ENCODE measurements at places on chromosomes 2 and 18.

GRCh38 chr2:162261032-162261945 lies 18.0 kb upstream of the FAP start:
- DNase-seq: no peak

- DNase-seq: no peak
Observed at GRCh38 chr2:218710334-218710686, 325 bp upstream of the TTLL4 start.

DNA sequence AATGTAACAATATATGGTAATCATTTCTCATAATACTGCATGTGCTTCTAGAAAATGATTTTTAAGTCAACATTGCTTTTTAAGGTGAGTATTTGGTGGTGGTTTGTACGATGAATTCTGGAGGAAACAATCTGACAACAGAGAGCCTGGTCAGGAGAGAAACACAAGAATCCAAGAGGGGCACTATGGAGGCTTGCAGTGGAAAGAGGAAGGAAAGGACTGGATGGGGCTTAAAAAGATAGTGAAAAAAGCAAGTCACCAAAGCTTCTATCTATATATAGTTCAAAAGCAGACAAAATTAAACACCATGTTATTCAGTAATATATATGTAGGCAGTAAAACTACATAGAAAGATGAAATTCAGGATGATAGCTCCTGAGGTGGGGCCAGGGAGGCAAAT lies 109.4 kb upstream of the SERTAD2 start:
- no peak for DNase-seq

- DNase-seq: no peak
Observed at GRCh38 chr2:242030858-242031257, 161.3 kb downstream of the RTP5 start.

DNA sequence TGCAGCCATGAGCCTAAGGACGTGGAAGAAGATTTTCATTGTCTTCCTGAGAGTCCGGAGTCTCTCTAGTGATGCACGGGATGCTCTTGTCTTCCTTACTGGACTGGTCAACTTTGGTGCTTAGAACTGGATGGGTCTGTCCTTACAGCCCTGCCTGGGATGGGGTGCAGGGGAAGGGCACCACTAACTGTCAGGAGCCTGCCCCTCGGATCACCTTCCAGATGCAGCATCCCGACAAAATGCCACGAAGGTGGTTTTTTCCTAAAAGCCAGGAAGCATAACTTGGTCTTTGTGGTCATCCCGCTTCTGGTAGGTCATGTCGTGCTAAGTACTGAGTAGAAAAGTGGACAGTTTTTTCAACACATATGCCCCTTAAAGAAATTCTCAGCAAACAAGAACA lies 207.4 kb upstream of the TWIST2 start:
- DNase-seq: no peak

GRCh38 chr2:195632856-195633572 lies 24.0 kb upstream of the SLC39A10 start:
- no peak for DNase-seq

DNA sequence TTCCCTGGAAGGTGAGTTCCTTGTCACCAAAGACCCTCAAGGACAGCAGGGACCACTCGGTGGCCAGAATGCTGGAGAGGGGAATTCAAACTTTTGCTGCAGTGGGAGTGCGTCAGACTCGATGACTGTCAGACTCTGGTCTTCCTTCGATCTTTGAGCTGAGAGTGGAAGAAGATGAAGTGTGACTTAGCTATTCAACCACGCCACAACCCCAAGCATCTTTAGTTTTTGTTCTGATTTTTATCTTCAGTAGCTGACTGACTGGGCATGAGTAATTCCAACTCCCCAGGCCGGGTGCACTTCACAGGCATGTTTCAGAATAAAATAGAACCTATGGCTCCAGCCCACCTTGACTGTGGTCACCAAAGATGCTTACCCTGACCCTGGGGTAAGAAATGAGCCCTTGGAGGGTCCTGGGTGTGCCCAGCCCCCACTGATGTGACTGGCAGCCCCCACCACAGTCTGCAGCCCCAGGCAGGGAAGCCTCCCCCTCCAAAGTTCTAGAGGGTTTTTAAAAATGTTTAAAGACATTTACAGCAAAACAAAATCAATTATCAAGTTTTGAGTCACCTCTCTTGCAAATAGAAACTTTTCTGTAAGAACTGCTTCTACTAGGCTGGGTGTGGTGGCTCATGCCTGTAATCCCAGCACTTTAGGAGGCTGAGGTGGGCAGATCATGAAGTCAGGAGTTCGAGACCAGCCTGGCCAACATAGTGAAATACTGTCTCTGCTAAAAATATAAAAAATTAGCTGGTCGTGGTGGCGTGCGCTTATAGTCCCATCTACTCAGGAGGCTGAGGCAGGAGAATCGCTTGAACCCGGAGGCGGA lies 24.9 kb upstream of the YWHAQ start:
- DNase-seq: peak; percentile 51

- DNase-seq: no peak
Observed at GRCh38 chr2:239159476-239159911, 241.3 kb downstream of the HDAC4 start.

GRCh38 chr2:100817388-100817985 lies 2.5 kb upstream of the NPAS2 start:
- DNase-seq: no peak

DNA sequence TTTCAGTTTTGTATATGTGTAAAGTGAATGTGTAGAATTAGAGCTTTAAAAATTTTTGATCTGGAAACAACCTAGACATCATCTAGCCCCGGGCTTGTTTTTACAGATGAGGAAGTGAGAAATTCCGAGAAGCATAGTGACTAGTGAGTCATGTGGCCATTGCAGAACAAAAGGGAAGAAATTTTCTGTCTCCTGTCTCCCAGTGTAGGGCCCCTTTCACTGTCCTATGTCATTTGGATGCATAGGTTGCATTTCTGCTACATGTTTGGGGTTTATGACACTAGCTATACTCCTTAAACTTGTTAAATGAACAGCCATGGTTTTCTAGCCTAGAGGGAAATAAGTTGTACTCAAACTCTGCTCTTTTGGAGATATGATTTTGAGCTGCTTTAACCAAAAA lies 84.6 kb downstream of the PLCL1 start:
- DNase-seq: peak; percentile 28

DNA sequence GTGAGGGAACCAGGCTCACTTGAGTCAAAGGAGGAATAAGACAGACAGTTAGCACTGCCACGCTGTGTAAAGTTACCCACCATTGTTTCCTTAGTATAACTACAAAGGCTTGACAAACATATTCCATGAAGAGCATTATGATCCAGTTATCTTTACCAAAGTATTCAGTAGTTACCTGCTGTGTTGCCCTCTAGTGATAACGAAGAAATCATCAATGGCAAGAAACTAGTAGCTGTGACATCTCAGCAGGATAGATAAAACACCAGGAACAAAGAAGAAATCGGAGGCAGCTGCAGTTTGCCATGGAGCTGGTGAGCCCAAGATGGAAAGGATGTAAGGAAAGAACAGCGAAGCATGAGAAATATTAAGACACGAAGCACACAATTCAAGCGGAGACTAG lies 215.3 kb upstream of the FSHR start:
- DNase-seq: no peak

DNA sequence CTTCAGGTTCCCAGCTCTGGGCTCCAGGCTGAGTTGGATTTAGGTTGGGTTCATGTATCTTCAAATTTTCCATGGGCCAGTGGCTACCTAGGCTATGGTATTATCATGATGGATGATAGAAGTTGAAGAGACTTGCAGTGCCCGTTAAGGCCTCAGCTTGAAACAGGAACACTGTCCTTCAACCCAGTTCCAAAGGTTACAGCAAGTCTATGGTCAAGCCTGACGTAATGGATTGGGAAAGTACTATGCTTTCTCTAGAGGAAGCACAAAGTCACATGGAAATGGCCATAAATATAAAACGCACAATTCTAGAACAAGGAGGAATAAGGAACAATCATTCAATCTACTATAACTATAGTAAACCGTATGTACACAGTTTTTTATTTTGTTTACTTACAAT lies 593.2 kb downstream of the ZEB2 start:
- DNase-seq: no peak

- DNase-seq: no peak
Observed at GRCh38 chr2:215286309-215286708, 25.6 kb upstream of the ATIC start.

DNA sequence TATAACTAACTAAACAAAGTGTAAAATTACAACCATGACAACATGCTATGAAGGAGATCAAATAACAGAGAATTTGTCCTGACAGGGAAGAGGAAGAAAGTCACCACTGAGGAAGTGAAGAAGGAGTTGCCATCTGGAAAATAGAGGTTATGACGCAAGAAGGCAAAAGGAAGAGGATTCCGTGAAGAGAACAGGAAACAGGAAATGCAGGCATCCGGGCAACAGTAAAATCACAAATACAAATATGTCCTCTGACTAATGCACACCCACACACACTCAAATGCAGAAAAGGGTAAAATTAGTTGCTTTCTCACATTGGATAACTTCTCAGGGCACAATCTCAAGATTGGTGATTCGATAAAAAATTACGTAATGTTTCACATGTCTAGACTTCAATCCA lies 278.4 kb downstream of the TMX3 start:
- DNase-seq: no peak

DNA sequence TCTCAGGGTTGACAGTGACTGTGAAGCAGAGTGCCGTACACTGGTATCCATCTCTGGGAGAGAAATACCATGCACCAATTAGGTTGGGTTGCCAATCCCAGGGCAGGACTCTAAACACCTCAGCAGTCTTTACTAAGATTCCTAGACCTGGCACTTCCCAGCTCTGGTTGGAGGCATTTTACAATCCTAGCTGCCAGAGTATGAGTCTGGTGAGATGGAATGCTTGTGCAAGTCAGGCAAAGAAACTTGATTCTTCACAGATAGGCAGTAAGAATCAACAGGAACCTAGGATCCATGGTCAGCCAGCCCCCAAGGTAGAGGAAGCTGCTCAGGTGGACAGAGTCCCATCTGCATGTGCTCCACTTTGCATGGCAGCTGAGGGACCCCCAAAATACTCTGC lies 6.0 kb upstream of the UGT1A5 start:
- DNase-seq: no peak

DNA sequence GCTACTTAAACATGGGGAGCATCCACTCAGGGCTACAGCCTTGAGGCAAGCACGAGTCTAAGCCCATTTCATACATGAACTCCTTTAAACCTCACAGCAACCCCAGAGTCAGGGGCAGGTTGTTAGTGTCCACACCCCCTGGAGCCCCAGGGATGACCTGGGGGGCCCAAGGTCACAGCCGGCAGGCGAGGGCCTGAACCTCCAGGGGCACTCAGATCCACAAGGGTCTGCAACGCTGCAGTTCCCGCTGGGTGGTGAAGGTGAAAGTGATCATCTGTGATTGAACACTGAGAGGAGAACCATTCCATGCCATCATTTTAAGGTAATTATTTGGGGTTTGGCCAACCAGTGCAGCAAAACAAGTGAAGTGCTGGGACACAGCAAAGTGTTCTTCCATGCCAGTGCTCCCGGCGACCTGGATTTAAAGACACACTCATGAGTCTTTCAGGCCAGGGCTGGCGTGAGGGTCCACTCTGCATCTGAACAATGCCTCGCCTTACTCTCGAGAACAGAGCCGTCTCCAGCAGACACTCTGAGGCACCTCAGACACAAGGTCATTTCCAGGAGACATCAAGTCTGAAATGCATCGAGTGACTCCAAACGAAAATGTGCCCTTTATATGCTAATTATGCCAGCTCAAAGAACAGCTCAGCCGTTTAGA lies 61.6 kb upstream of the SNTG2 start:
- no peak for DNase-seq

DNA sequence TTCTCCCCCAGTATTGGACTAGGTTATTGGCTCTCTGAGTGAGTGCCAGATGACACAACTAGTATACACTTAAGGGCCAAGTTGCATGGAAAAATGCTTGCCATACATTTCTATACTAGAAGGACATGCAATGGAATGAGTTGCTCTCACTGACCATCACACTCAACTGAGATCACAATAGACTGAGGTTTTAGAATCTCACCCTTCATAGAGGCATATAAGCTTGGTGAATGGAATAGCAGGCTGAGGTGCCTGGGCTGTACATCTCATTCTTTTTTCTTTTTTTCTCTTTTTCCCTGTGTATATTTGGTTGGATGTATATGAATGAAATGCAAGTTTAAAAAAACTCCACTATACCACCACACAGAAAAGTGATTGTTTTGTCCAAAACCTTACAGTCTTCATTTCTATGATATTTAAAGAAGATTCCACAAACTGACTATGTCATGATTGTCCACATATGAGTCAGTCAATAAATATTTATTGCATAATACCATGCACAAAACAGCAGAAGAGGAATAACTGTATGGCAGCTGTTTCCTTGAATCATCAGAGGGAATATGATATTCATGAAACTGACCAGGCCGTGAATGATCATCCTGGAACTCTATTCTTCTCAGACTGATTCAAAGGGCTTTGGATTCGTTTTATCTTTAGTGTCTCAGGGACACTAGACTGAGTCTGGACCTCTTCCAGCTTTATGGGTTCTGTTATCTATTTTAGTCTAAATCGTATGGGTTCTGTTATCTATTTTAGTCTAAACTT lies 122.6 kb upstream of the STK17B start:
- DNase-seq: no peak

DNA sequence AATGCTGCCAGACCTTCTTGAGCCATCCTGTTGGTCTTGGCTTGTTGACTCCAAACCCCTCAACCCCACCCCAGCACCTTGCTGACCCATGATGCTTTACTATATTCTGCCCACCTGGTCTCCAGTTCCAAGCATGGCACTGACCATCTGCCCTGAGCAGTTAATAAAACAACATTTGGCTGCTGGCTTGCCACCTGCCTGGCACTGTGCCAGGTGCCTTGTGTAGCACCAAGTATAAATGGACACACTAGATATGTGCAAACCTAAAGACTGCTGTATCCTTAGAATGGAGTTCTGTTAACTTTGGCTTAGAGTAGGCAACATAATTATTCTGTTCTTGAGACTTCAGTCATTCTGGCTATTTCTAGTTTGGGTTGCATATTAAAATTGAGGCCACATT lies 91.4 kb downstream of the ACSL3 start:
- no peak for DNase-seq

GRCh38 chr2:27123302-27124150 lies at the start of gene ABHD1:
ABHD1 (plus strand) TSS chr2:27123815; CDS start chr2:27123949, 134 bp downstream.
- DNase-seq: peak; percentile 43

DNA sequence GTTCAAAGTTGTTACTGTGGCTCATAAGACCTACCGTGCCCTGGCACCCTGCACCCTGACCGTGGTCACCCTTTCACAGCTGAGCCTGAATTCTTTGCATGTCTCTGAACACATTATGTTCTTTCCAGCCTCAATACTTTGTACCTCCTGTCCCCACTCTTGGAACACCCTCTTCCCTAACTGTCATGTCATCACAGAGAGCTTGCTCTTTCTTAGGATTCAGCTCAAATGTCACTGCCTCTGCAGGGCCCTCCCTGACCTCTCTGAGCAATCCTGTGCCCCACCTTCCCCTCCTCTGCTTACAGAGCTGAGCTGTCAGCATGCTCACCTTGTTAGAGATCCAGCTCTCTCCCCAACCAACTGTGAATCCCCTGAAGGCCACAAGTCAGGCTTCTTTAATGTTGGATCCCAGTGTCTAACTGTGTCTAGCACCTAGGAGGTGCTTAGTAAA lies 15.0 kb downstream of the PRKAG3 start:
- no peak for DNase-seq

- no peak for DNase-seq
Observed at GRCh38 chr2:226836548-226836885, 663 bp downstream of the RHBDD1 start.

All from activated T-cell treated with anti-CD3 and anti-CD28 coated beads for 24 hours (primary cell).